Right hindlimb (tissue), 1 donor: ENCODE measurements at places on chromosomes 3 and 15.

DNA sequence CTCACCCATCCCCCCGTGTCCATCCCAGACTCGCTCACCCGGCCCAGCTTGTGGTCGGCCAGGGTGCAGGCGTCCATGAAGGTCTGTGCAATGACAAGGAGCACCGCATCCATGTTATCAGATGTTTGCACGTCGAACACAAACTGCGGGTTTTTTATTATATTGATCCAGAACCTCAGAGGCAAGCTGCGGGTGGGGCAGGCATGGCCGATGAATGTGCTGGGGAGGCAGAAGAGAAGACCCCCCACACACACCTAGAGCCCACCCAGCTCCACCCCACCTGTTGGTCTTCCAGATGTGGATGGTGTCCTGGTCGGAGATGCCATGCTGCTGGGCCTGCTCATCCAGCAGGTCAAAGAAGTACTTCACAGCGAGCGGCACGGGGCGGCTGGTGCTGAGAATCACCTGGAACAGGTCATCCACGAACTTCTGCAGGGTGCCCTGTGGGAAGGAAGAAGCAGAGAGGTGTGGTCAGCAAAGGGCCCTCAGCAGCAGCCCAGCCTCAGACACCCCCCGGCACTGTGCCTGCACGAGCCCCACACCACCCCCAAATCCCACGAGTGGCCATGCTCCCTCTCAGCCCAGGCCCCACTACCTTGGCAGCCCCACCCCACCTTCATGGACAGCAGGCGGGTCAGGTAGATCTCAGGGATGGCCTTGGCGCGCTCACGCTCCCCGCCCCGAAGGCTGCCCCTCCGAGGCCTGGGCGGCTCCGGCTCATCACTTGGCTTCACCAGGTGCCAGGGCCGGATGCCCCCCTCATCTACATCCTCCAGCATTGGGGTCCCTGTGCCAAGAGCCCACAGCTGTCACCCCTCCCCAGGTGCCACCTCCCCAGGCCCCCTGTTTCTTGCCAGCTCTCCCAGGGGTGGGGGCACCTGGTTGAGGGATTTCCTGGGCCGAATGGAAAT is 20.3 kb downstream of the PLXNB1 start:
- DNase-seq, result no peak

DNA sequence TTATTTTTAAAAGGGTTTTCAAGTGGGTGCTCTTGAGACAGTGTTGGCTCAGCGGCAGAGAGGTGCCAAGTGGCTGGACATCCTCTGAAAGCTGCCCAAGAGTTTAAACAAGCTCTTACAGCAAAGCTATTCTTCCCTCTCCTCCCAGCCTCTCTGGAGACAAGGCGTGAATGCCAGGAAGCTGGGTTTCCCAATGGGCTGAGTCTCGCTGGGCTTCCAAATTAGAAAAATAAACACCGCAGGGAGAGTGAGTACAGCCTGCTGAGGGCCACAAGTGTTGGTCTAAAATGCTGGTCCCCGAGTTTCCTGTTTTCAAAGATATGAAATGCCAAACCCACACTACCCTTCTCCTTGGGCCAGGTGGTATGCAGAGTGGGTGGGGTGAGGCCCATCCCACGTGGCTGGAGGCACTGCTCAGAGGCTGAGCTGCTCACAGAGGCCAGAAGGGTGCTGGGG is 36.4 kb downstream of the ZDHHC3 start:
- DNase-seq, result no peak

- no peak for DNase-seq
These were observed 9.7 kb downstream of the EPHB1 start for GRCh38 chr3:134804508-134805480.

DNA sequence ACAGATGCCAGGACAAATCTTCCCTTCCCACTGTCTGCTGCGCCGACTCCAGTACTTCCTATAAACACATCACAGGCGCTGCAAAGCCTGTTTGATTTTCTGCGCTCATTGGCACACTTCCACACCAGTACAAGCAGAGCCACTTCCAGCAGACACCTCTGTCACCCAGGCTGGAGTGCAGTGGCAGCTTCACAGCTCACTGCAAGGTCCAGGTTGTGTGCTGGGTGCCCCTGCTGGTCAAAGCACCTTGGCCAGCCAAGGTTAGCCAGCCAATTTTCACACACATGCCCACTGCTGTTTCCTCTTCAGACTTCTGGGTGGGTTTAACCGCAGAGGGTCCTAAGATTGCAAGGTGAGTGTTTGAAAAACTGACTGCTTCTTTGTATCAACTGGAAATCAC is 4.9 kb downstream of the CHDH start:
- no peak for DNase-seq
